ENCODE measurements at places on chromosomes 7 and 10.
A peak's percentile ranks its signal among the peaks of the same experiment; 100 is the strongest.

DNA sequence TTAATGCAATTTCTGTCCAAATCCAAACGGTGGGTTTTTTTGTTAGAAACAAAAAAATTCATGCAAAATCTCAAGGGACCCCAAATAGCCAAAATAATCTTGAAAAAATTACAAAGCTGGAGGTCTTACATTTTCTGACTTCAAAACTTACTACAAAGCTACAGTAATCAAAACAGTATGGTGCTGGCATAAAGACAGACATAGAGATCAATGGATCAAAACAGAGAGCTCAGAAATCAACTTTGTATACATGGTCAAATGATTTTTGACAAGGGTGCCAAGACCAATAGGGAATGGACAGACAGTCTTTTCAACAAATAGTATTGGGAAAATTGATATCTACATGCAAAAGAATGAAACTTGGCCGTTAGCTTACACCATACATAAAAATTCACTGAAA is 21.7 kb upstream of the CYP3A4 start:
- DNase-seq: no peak

GRCh38 chr10:43292755-43293676 is 26.2 kb upstream of the RASGEF1A start:
- peak; percentile 37 for DNase-seq

GRCh38 chr10:71912431-71912830 is 51.8 kb upstream of the CHST3 start:
- no peak for DNase-seq

DNA sequence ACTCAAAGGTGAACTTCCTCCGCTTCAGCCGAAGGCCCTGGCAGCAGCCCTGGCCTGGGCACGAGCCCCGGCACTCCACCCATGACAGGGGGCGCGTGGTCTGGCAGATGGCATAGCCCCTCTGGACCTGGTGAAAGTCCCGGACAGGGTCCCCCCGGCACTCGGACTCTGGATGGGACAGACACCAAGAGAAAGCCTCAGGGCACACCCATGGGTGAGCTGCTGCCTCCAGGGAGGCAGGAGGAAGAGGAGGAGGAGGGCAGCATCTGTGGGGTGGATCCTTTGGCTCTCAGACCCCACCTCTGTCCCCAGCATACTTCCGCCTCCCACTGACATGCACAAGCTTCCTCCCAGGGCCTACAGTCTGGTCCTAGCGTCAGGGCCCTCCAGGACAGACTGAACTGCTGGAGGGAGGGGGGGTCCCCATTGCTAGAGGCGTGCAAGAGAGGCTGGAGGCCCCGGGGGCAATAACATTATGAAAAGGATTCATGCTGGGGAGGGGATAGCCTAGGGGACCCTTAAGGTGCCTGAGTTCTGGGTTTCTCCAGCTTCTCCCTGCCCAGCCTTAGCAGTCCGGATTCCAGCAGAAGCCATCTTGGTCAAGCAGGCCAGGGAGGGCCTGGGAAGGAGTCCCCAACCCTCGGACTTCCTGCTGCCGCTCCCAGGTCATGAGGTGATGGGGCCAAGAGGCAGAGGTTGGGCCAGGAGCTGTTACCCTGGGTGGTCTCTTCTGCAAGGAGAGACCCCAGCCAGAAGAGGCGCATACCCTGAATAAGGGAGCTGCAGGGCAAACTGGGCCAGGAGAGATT is 169.3 kb downstream of the LCOR start:
- no peak for DNase-seq

DNA sequence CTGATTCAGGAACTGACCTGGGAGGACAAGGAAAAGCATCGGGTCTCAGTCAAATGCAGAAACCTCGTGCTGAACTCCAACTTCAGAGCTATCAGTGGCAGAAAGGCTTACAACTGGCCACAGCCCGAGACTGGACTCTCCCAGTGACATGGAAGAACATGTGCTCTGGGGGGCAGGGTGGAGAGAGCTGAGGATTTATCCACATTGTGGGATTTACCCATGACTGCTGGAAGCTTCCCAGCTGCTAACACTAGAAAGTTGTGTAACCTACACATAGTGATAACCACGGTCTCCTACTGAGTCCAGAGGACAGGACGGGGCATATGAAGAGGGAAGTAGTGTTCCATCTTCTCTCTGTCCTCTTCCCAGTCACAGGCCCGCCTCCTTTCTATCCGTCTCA is 103.4 kb downstream of the ITIH5 start:
- no peak for DNase-seq

DNA sequence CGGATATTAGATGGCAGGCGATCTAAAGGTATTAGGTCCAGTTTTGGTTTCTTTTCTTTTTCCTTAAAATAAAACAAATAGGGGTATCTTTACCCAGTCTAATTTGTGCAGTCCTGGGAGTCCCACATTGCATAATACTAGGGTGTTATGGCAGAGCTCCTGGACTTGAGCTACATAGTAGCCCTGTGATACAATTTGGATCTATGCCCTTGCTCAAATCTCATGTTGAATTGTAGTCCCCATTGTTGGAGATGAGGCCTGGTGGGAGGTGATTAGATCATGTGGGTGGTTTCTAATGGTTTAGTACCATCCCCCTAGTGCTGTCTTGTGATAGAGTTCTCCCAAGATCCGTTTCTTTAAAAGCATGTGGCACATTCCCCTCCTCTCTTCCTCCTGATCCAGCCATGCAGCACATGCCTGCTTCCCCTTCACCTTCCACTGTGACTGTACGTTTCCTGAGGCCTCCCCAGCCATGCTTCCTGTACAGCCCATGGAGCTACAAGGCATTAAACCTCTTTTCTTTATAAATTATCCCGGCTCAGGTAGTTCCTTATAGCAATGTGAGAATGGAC is 141.9 kb downstream of the RPS24 start:
- DNase-seq: no peak

- no peak for DNase-seq
These were observed 192.8 kb downstream of the SH2D4B start for GRCh38 chr10:80730522-80730921.

DNA sequence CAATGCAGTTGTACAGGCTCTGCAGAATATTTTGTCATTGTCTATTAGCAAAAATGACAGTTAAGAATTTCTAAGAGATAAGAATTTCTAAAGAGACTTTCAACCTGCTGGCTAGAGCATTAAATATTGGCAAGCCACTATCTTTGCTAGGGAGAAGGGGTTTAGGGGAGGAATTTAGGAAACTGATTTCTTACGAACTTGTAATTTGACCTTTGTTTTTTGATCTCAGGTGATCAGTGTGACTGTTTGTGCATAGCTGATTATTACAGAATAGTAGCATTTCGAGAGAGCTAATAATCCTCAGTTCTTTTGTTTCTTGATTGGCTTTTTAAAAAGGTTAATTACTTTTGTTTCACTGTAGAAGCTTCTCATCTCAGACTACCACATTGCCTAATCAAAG is 68.1 kb downstream of the ST7 start:
- DNase-seq: no peak

DNA sequence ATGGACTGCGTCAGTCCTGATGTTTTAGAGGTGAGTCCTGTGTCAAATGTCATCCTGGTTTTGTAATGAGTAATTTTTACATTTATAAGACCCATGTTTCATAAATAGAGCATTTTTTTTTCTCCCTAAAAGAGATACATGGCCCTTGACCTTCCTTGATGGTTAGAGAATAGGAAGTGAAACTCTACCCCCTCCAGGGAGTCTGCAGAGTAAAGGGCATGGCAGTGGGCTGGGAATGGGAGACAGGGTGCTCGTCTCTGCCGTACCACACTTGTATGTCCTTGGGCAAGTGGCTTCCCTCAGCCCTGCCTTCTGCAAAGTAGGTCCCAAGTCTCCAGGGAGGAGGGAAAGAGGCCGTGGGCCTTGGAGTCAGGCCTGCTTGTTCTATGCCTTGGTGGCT is 63.9 kb downstream of the WDFY4 start:
- DNase-seq: no peak

- DNase-seq: no peak
These were observed 20.2 kb downstream of the CREB3L2 start for GRCh38 chr7:137981668-137982067.

GRCh38 chr10:35130663-35131062 is 4.0 kb downstream of the CREM start:
- DNase-seq: no peak

GRCh38 chr10:12501324-12501723 is 152.0 kb downstream of the CAMK1D start:
- DNase-seq: no peak

GRCh38 chr10:12200850-12201249 is 4.9 kb downstream of the CDC123 start:
- no peak for DNase-seq

DNA sequence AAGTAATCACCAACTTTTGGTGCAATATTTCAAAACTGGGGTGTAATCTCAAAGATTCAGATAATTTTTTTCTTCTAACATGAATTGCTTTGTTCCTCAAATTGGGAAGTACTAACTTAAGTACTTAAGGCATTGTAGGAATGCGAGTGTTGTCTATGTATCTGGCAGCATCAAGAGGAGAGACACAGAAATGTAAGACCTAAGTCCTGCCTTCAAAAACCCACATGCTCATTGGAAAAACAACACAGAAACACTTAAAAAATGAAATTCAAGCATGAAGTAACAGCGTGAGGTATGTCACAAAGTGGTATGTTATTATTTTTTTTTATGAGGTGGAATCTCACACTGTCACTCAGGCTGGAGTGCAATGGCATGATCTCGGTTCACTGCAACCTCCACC is 288.5 kb downstream of the ZEB1 start:
- DNase-seq: no peak

DNA sequence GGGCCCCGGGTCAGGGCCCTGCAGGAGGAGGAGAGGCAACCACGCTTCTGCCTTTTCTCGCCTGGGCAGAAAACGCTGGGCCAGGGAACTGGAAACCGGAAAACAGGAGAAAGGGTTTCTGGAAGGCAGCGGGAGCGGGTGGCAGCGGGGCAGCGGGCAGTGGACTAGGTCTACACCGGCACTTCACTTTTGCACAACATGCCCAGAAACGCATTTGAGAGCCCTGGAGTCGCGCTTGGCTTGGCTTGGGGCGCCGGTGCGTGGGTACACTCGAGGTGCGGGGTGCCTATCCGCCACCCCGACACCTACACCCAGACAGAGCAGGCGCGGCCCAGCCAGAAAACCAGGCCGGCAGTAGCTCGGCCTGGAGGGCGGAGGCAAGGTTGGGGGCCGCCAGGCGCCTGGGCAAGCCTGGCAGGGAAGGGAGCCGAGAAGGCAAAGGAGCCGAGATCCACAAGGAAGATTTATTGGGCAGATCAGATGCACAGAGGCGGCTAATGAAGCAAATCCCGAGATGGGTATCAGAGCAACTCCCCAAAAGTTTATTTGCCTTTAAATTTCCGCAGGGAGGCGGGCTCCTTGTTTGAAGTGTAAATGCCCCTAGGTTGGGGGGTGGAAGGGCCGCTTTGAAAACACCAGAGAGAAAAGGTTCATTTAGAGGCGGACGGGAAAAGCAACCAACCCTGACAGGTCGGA is 3.2 kb upstream of the PAX2 start:
- DNase-seq: no peak

- no peak for DNase-seq
These were observed 819.2 kb downstream of the CCSER2 start for GRCh38 chr10:85147346-85148250.

- no peak for DNase-seq
These were observed 44.9 kb downstream of the SP8 start for GRCh38 chr7:20741801-20742200.

- no peak for DNase-seq
These were observed 318.6 kb downstream of the PTEN start for GRCh38 chr10:88181902-88182600.

DNA sequence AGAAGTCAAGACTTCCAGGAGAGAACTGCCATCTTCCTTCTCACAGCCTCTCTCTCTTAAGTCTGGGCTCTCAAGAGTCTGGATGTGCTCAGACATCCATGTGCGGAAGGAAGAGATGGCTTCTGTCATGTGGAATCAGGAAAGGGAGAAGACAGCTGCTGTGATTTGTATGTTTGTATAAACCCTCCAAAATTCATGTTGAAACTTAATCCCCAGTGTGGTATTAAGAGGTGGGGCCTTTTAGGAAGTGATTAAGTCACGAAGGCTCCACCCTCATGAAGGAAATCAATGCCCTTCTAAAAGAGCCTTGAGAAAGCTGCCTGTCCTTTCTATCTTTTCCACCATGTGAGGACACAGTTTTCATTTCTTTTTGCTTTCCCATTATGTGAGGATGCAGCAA is 73.9 kb upstream of the PTN start:
- no peak for DNase-seq

- no peak for DNase-seq
These were observed 18.3 kb downstream of the ZDHHC16 start for GRCh38 chr10:97464226-97464625.

DNA sequence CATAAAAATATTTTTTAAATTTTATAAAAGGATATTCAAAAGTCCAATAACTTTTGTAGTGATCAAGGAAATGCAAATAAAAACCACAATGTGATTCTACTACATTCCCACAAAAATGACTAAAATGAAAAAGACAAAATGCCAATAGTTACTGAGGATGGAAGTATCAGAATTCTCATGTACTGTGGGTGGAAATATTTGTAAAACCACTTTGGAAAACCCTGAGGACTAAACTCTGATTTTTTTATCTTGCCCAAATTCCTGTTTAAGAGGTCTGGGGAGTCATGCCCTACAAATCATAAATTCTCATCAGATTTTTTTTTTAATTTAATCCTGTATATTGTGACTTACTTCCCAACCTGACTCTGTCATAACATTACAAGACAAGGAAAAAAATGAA is 9.8 kb upstream of the SEMA3D start:
- DNase-seq: no peak

DNA sequence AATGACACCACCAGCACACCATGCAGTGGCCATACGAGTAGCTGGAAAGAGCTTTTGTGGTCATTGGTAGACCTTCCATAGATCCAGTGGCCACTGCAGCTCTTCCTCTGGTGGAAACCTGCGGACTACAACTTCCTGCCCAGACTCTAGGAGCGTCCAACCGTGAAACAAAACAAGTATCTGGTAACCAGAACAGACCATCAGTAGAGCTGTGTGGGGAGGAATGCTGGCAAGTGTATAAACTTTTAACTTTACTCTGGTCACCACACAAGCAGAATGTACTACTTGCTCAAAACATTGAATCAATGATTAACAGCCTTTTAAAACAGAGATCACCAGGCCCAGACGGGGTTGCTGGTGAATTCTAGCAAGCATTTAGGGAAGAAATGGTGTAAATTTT is 154.7 kb upstream of the DGKB start:
- no peak for DNase-seq

DNA sequence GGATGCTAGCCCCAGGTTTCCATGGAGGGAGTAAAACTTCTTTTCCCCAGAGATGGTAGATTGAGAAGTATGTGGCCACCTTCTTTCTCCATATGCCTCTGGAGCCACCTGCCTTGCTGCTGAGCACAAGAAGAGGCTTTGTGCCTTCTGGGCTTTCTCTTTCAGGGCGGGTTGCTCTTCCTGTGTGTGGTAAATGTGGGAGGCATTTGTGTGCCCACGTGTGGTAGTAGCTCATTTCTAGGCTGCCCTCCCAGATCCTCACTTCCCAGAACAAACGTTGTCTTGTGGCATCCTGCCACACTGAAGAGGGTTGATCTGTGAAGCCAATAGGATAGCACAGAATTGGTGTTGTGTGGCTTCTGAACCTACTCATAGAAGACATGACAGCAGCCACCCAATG is 342.0 kb upstream of the PODXL start:
- DNase-seq: no peak

GRCh38 chr10:4568731-4569130 is 257.3 kb upstream of the AKR1E2 start:
- no peak for DNase-seq

GRCh38 chr7:22387583-22387982 is 30.6 kb upstream of the RAPGEF5 start:
- no peak for DNase-seq

All from activated naive CD4-positive, alpha-beta T cell treated with anti-CD3 and anti-CD28 coated beads, Interleukin-2, amount 50 U/mL, for 16 hours (primary cell).